ENCODE measurements at places on chromosomes 6 and 20. TPM values are rescaled to one million over a fixed set of nuclear protein-coding genes. Genes with fewer than 3 reads are reported as not detected.
A peak's percentile ranks its signal among the peaks of the same experiment; 100 is the strongest.

The APCDD1L gene
- not detected for total RNA-seq

The HLA-DQA2 gene
- not detected for total RNA-seq

DNA sequence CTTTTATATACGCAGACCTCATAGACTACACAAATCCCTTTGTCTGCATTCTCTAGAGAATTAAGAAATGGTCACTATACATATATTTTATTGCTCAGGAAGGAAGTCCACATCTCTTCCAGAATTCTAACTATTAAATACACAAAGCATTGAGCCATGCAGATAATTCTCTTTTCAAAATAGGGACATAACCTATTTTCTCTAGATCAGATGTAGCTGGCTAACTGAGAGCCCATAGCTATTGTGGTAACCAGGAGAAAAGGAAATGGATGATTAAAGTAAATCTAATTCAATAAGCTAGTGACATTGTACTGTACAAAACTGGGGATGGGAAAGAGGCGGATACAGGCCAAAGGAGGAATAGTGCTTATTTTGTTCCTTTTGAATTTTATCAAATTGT is 137.2 kb downstream of the BACH2 start:
- H3K36me3 ChIP-seq = peaks cover 7% of the 10 kb centered on the region
- H3K4me3 ChIP-seq = no peak overlapping the region
- DNase-seq = no peak
- H3K27ac ChIP-seq = no peak overlapping the region
- no peaks in the 10 kb centered on the region for H3K27me3 ChIP-seq

- no peaks in the 10 kb centered on the region for H3K27me3 ChIP-seq
- H3K4me1 ChIP-seq = no peaks in the 10 kb centered on the region
- no peaks in the 10 kb centered on the region for H3K36me3 ChIP-seq
- no peak overlapping the region for H3K27ac ChIP-seq
- no peak overlapping the region for H3K4me3 ChIP-seq
These were observed 22.7 kb downstream of the DOK5 start for GRCh38 chr20:54497931-54498718.

DNA sequence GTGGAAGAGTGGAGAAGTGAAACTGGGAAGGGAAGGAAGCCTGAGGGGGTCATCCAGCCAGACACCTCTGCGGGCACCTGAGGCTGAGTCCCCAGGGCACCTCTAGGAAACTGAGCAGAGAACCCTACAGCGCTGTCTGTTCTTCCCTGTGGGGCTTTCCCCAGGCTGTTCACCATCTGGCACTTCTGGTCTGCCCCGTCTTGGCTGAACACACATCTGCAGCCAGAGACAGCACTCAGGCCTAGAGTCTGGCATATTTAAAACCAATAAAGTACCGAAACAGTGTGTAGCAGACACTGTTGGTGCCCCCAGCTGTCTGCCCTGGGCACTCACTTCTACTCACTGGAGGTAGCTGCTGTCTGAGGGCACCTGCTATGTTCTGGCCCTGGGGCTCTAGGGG is 9.4 kb upstream of the ARFGEF2 start:
- H3K4me1 ChIP-seq = peaks cover 36% of the 10 kb centered on the region
- DNase-seq = no peak
- H3K36me3 ChIP-seq = peaks cover 2% of the 10 kb centered on the region

DNA sequence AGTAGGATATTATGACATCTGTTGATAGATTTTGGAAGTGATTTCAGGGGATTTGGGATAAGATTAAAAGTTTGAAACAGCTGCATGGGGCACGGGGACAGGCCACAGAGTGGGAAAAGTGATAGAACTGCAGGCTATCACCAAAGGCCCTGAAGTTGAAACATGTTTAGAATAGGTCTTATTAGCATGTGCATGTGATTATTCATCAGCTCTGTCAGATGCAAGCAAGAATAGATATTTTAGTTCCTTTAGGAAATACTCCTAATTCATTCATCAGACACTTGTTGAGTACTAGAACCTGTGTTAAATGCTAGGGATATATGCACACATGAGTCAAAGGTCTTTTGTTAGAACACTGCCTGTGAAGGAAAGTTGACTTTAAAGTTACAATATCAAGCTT is 261.2 kb upstream of the MAN1A1 start:
- no peaks in the 10 kb centered on the region for H3K27me3 ChIP-seq
- H3K4me3 ChIP-seq = no peak overlapping the region
- H3K36me3 ChIP-seq = no peaks in the 10 kb centered on the region

GRCh38 chr20:5614506-5614905 is 135.7 kb upstream of the SHLD1 start:
- peaks cover 9% of the 10 kb centered on the region for H3K36me3 ChIP-seq
- H3K27ac ChIP-seq = no peak overlapping the region
- no peak overlapping the region for H3K4me3 ChIP-seq

DNA sequence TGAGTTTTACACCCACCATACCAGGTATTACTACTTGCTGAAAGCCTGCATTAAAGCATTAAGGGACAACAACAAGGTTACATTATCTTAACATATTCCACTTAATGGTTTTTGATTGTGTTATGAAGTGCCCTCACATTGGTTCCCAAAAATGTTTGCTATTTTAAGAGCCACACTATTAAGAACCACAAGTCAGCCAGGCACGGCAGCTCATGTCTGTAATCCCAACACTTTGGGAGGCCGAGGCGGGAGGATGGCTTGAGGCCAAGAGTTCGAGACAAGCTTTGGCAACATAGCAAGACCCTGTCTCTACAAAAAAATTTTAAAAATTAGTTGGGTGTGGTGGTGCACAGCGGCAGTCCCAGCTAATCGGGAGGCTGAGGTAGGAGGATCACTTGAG is 28.2 kb downstream of the ATXN1 start:
- DNase-seq = no peak
- H3K4me3 ChIP-seq = no peak overlapping the region
- H3K27ac ChIP-seq = peak overlapping the region; percentile 86
- H3K27me3 ChIP-seq = no peaks in the 10 kb centered on the region
- peaks cover 56% of the 10 kb centered on the region for H3K36me3 ChIP-seq

- no peak overlapping the region for H3K4me3 ChIP-seq
- no peaks in the 10 kb centered on the region for H3K27me3 ChIP-seq
- no peak for DNase-seq
- peaks cover 45% of the 10 kb centered on the region for H3K4me1 ChIP-seq
- no peak overlapping the region for H3K27ac ChIP-seq
These were observed 23.1 kb downstream of the SERPINB1 start for GRCh38 chr6:2818593-2818992.

DNA sequence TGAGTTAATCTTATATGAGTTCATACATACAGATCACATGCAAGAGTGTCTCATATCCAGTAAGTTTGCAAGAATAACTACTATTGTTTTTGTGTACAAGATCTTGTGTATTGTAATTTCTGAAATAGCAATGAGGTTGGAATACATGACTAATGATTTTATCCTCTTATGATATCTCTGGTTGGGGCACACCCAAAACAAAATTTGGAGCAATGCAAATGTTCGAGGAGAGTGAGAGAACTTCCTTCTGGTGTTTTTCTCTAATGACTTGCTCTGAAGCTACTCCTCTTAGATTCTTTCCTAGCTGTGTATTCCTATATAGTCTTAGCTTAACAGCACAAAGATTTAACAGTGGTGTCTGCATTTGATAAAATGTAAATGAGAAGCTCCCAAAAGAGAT is 252.5 kb downstream of the LAMA2 start:
- no peaks in the 10 kb centered on the region for H3K36me3 ChIP-seq
- no peaks in the 10 kb centered on the region for H3K4me1 ChIP-seq
- H3K27me3 ChIP-seq = no peaks in the 10 kb centered on the region
- no peak overlapping the region for H3K4me3 ChIP-seq

DNA sequence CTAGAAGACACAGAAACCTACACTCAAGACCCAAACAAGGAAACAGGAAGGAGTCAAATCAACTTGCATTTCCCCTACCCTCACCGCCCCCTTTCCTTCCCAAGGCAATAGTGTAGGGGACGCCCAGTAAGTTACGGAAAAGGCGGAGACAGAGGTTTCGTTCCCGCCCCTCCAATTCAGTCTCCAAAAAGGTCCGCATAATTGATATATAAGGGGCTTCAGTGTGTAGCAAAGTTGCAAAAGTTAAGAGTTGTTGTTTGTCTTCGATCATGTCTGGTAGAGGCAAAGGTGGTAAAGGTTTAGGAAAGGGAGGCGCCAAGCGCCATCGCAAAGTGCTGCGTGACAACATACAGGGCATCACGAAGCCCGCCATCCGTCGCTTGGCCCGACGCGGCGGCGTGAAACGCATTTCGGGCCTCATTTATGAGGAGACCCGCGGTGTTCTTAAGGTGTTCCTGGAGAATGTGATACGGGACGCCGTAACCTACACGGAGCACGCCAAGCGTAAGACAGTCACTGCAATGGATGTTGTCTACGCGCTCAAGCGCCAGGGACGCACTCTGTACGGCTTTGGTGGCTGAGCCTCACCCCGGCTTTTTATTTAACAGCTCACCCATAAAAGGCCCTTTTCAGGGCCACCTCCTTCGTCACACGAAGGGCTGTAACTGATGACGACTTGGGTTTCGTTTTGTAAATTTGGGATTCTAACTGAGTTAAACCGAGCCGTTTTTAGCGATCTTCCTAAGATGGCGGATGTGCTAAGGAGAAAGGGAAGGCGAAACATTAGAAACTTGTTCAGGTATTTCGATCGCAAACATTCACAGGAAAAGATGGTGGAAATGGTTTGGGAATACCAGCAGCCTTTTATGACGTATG is 124.6 kb upstream of the BTN3A2 start:
- peak overlapping the region; percentile 94 for H3K27ac ChIP-seq
- peak; percentile 87 for DNase-seq
- peaks cover 42% of the 10 kb centered on the region for H3K4me1 ChIP-seq
- H3K36me3 ChIP-seq = peaks cover 17% of the 10 kb centered on the region
- H3K4me3 ChIP-seq = peak overlapping the region; percentile 71

DNA sequence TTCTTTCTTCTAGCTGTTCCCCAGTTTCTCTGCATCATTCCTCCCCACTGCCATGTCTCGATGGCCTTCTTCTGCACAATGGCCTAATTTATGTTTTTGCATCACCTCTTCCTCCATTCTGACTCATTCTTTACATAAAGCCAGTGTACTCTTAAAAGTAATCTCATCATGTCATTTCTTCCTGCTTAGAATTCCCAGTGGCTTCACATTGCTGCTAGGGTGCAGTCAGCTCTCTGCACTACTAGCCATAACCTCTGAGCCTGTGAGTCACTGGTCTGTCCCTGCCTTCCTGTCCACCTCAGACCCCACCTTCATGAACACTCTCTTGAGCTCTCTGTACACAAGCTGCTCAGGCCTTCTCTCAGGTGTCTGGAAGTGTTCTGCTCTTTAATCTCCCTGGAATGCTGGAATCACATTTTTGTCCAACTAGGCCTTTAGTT is 24.1 kb upstream of the TRIM27 start:
- DNase-seq = no peak
- no peak overlapping the region for H3K4me3 ChIP-seq
- peaks cover 3% of the 10 kb centered on the region for H3K36me3 ChIP-seq
- H3K4me1 ChIP-seq = peaks cover 26% of the 10 kb centered on the region

DNA sequence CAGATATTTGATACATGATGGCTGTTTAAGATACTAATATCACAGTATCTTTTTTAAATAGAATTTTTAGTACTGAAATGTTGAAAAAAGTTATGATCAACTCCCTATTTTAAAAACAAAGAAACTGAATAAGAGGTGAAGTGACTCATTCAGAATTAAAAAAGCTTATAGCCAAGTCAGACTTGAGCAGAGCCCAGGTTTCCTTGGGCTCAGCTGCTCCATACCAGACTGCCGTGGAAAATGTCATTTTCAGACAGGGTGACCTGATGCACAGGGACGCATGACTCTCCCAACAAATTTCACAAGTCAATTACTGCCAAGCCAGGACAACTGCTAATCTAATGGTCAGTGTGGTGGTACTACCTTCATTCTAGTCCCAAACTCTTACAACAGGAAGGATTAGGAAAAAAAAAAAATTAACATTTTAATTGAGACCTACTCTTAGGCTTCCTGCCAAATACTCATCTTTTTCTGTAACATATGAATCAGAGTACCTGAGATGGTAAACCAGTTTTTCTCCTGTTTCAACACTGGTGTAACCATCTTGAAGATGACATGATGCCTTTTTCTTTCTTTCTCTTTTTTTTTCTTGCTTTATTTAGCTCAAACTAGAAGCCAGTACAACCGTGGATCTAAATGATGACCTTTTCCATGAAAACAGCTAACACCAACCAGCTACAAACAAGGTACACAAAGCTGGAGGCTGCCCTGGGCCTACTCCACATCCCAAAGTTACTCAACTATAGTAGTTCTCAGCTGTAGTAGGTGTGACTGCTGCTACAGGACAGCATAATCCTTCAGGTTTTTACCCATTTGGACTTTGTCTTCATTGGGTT is 30.5 kb downstream of the SLC22A23 start:
- H3K27me3 ChIP-seq = peaks cover 4% of the 10 kb centered on the region
- no peaks in the 10 kb centered on the region for H3K4me1 ChIP-seq
- H3K36me3 ChIP-seq = no peaks in the 10 kb centered on the region
- no peak overlapping the region for H3K4me3 ChIP-seq

DNA sequence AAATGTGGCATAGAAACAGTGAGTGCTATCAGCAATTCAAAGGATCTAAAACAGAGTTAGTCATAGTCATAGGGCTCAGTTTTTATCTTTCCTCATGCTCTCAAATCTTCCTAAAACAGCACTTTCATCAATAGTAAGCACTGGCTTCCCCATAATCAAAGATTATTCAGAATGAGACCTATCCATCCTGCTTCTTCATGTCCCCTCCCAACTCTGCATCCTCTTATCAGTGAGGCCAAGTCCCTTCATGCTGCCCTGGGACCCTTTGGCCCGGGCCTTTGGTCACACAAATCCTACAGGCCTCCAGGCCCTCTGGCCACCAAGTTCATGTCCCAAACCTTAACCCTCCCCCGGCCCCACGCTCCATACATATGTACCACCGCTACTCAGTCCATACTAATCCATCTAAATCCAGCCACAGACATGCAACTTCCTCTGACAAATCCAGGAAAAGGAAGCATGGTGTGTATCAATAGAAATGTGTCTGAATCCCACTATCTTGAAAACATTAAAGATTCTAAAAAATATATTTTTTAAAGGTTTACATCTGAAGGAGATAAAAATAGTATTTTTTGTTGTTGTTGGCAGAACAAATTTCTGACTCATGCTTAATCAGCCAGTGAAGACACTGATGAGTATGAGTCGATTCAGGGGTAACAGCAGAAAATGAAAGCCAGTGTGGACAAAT is 143.5 kb downstream of the PDE7B start:
- H3K36me3 ChIP-seq = no peaks in the 10 kb centered on the region
- no peak overlapping the region for H3K27ac ChIP-seq
- DNase-seq = no peak
- H3K4me1 ChIP-seq = no peaks in the 10 kb centered on the region
- no peaks in the 10 kb centered on the region for H3K27me3 ChIP-seq

- peaks cover 52% of the 10 kb centered on the region for H3K4me1 ChIP-seq
- H3K36me3 ChIP-seq = no peaks in the 10 kb centered on the region
- no peak overlapping the region for H3K27ac ChIP-seq
- DNase-seq = peak; percentile 54
These were observed 9.9 kb upstream of the BAK1 start for GRCh38 chr6:33589731-33590530.

DNA sequence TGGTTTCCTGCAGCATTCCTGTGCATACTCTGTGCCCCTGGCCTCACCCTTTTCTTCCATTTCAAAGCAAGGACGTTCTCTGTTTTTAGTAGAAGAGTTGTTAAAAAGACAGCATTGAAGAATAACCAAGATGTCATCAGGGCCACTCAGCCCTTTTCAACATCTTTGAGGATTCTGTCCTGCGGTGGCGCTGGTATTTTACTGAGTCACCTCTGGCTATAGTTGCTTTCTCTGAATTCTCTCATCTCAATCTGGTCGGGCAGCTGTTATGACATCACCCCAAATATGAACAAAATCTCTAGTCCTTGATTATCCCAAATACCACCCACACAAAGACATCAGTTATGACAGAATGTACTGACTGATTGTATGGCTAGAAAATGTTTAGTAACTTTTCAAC is 204.2 kb downstream of the GRIK2 start:
- H3K36me3 ChIP-seq = no peaks in the 10 kb centered on the region
- no peaks in the 10 kb centered on the region for H3K27me3 ChIP-seq
- no peaks in the 10 kb centered on the region for H3K4me1 ChIP-seq
- no peak for DNase-seq
- no peak overlapping the region for H3K4me3 ChIP-seq
- H3K27ac ChIP-seq = no peak overlapping the region
